ENCODE measurements at places on chromosomes 3 and 15.
A peak's percentile ranks its signal among the peaks of the same experiment; 100 is the strongest.

- no peak for DNase-seq
Observed at GRCh38 chr3:94069194-94069813, 6.4 kb downstream of the NSUN3 start.

DNA sequence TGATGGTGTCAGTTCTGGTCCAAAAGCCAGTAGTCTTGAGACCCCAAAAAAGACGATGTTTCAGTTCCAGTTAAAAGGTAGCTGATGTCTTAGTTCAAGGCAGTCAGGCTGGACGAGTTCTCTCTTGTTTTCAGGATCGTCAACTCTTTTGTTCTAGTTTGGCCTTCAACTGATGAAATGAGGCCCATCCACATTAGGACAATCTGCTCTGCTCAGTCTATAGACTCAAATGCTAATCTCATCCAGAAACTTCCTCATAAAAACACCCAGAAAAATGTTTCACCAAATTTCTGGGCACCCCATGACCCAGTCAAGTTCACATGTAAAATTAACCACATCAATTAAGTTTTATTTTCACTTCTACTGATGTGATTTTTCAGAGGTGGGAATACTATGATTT is 74.0 kb downstream of the MOBP start:
- DNase-seq, result no peak

- DNase-seq, result no peak
Observed at GRCh38 chr15:101346928-101347327, 51.9 kb upstream of the SNRPA1 start.

- no peak for DNase-seq
Observed at GRCh38 chr3:164200053-164200823, 878.1 kb downstream of the SI start.

DNA sequence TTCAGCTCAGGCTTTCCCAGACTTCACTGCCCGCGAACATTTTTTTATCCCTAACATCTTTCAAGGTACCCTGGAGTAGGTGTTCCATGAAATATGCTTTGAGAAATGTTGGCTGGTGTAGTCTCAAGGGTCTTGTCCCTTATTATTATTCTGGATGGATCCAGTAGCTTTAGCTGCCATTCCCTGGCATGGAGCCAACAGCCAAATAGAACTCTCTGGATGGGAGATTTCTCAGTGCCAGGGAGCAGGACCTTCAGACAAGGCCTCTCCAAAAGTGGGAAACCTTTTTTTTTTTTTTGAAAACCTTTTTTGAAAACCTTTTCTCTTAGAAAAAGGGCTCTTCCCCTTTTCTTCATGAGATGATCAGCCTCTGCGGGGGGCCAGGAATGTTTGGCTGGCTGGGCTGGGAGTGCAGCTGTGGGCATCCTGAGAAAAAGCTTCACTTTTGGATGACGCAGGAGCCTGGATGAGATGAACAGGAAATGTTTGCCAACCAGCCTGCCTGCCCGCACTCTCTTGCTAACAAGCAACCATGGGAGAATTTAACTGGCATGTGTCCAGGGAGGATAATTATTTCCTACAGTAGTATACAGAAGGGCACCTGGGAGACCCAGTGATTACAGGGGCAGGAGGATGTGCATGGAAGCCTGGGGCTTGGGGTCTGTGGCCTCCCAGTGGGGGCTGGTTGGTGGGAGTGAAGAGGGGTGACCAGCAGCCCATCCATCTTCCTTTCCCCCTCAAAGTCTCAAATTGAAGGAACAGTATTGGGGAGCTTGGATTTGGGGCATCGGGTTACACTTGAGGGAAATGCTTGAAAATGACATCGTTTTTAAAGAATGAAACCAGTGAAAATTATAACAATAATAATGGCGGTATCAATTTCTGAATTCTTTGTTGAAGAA is 109.1 kb upstream of the LRIG1 start:
- no peak for DNase-seq

DNA sequence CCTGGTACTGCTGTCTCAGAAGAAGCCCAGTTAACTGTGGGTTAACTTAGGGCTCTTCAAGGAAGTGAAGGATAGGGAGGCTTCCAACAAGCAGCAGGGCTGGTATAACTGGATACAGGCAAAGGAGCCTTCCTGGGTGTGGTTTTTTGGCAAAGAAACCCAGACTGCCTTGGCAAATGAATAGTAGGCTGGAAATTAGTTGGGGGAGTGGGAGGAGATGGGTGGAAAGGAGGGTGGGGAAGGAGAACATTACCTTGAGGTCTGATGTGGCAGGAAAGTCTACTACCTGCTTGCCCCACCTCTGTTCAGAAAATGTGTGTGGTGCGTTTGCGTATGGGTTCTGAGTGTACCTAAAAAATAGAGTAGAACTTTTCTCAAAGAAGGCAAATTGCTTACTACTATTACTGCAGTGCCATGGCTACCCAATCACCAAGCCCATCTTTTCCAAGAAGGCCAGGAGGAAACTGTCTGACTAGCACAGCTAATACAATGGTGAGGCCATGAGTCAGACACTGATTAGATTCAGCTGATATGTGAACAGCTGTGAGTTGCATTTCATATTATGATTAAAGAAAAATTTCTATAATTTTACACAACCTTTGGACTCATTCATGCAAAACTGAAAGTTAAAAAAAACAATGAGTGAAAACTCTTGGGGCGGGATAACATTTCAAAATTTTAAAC is 55.2 kb downstream of the SPTSSB start:
- no peak for DNase-seq

DNA sequence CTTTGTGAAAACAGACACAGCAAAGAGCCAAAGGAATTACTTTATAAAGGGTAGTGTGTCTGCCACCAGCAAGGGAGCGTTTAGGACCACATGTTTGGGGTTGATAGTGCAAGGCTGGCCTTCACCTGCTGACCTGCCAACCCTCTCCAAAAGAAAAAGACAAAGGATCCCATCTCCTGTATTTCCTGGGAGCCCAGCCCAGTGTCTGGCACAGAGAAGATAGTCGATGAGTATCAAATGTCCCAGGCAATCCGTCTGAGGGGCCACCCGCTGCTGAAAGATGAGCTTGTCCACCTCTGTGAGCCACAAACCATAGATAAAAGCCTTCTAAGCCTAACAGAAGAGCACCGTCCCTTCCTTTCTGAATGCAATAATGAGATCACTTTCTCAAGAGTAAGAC is 154.8 kb upstream of the CTNNB1 start:
- no peak for DNase-seq

DNA sequence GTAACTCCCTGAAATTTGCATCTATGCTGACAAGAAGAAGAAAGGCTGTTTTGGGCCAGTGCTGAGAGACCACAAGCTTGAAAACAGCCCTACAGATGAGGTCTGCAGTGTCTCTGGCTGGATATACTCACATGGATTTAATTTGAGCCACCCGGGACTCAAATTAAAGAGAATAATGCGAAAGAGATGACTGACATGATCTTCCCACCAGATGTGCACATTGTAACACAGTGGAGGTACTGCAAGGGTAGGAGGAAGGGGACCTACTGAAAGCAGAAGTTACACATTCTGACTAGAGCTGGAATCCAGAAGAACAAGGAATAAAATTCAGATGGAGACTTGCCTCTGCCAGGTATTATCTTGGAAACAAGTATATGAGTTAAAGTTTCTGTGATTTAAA is 728.3 kb upstream of the SGO1 start:
- DNase-seq, result no peak

DNA sequence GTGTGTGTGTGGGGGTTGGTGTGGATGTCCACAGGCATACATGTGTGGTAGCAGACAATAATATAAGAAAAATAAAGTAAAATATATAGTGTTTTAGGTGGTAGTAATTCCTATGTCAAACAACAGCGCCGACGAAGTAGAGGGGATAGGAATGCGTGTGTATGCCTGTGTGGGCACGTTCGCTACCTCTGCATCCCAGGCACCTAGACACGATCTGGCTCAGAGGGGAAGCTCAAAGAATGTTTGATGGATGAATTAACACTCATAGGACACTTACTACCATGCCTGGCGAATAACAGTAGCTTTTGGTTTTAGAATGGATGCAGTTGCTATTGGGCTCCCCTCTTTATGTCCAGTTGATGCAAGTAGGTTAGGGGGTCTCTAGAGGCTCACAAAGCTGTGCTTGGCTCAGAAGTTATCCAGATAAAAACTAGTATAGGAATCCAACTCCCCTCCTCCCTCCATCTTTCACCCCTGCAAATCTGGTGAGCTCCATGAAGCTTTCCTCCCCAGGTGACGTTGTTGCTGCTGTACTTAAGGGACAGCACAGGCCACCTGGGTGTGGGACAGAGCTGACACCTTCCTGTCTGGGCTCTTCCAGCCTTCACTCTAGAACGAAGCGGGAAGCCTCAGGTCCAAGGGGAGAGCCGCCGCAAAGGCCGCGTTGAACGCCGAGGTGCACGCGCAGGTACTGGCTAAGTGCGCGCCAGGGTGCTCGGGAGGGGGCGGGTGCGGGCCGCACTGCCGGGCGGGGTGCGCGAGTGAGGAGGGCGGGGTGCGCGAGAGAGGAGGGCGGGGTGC is 192.6 kb upstream of the LYSMD4 start:
- peak; percentile 71 for DNase-seq

- no peak for DNase-seq
Observed at GRCh38 chr3:128351546-128351945, 115.1 kb downstream of the DNAJB8 start.

DNA sequence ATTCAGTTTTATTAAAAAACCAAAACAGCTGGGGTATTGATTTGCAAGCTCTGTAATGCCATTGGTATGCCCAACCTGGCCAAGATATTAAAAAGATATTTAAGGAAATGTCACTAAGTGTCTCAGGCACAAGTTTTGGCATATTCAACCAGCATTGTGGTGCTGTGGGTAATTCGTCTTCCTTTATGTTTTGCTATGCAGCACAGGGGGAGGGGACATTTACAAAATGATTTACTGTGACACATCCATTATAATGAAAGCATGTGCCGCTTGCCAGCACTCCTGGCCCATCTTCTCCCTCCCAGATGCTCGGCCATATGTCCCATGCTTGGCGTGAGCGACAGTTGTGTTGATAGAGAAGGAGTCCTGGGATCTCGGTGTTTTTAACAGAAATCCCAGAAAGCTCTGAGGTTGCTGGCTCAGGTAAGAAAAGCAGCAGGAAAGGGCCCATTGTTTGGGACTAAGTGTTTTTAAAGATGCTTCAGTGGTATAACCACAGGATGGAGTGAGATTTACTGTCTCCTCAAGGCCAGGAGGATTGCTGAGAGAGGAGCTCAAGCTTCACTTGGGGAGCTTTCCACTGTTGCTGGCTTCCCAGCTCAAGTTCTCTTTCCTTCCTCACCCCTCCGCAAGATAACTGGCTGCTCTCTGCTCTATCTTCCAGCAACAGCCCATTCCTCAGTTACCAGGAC is 158.2 kb upstream of the TSC22D2 start:
- DNase-seq, result no peak

DNA sequence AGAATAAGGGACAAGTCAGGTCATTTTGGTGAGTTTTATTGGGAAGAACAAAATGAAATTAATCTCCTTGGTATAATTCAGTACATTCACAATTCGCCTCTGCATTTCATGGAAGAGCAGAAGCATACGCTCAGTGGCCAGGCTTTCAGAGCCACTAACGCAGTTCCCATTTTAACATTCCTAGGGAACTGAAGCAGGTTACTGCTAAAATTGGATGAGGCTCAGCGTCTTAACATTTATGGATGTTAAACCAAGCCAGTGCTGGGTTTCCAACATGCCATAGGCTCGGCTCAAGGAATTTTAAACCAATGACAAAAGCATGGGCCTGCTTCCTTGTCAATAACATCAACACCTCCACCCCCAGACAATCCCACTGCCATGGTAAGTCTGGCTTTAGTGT is 172.7 kb upstream of the PRICKLE2 start:
- no peak for DNase-seq

DNA sequence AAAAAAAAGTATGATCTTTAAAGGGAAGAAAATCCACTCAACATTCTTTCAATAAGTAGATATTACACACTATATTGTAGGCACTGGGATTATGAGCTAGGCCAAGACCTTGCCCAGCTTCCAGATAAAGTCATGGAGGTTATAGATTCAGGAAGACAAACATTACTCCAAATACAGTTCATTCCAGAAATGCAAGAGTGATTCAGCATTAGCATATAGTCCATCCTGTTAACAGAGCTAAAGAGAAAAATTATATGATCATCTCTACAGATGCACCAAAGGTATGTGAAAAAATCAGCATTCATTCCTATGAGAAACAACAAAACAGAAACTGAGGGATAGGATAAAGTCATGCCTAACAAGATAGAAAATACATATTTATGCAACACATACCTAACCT is 42.1 kb upstream of the NSMCE3 start:
- DNase-seq, result no peak

DNA sequence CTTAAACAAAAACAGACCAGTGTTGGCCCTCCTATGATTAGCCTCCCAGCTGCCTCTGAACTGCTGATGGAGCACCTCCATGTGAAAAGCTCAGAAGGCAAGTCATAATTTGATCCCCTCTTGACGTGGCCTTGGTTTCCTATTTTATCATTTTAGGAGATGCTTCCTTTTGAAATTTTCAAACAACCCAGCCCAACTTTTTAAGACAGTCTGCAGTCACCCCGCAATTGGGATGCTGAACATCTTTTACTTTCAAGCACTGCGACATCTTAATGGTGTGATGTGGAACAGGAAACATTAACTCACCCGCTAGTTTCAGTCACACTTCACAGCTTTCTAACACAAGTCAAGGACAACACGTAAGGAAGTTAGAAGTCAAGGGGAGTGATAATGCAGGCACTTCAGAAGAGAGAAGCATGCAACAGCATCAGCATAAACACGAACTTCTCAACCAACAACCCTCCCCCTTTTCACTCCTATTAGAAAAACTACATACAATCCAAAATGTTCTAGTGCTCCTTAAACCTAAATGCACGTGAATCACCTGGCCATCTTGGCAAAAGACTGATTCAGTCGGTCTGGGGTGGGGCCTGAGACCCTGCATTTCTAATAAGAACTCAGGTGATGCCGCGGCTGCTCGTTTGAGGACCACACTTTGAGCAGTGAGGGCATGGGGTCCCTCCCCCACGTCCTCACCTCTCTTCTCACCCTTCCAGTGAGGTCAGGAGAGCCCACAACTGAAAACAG is 161.5 kb downstream of the FOXP1 start:
- peak; percentile 47 for DNase-seq

GRCh38 chr3:425079-425478 is 228.5 kb downstream of the CHL1 start:
- DNase-seq, result no peak

DNA sequence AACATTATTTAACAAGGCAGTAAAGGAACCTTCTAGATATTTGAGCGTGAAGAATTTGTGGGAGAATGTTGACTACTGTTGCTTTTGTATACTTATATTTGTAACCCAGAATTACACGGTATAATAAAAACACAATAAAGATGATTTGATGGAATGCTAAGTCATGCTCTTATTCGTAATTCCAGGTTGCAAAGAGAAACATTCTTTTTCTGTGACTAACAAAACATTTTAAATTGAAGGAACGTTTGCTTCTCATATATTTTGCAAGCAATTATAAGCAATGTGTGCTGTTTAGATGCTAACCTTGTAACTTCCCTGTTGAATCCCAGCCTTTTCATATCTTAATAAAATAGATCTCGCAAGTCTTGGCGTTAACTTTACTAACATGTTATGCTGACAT is 124.4 kb upstream of the CGNL1 start:
- no peak for DNase-seq

GRCh38 chr15:53530761-53531160 is 228.7 kb downstream of the WDR72 start:
- no peak for DNase-seq

All from stimulated activated CD4-positive, alpha-beta T cell treated with anti-CD3 and anti-CD28 coated beads, Interleukin-2, amount 100 ng/mL, for 24 hours (primary cell).